Right cardiac atrium (tissue), 5 donors: ENCODE measurements at places on chromosomes 16 and 17. TPM values are rescaled to one million over a fixed set of nuclear protein-coding genes. Genes with fewer than 3 reads are reported as not detected.
A peak's percentile ranks its signal among the peaks of the same experiment; 100 is the strongest.

Gene LGALS9B
- not detected for polyA plus RNA-seq

Gene KRTAP2-2
- not detected for polyA plus RNA-seq

Gene CLEC10A
- polyA plus RNA-seq, result 1.6 TPM

DNA sequence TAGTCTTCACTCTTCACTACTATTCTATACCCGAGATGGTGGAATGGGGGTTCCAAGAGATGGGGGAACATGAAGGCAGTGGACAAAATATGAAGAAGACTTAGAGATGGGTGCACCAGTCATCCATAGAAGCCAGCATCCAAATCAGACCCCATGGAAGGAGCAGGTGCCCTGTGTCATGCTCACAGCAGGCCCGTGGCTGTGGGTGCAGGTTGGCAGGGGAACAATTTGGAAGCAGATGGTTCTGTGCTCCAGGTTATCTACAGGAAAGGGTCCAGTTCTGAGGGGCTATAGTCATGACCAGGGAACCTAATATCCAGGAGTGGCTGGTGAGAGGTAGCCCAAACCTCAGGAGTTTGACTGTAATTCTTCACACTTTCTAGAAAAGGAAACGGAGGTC lies 9.6 kb upstream of the LPCAT2 start:
- DNase-seq, result no peak

GRCh38 chr17:75428543-75429469 lies 23.3 kb upstream of the GRB2 start:
- no peak for DNase-seq

DNA sequence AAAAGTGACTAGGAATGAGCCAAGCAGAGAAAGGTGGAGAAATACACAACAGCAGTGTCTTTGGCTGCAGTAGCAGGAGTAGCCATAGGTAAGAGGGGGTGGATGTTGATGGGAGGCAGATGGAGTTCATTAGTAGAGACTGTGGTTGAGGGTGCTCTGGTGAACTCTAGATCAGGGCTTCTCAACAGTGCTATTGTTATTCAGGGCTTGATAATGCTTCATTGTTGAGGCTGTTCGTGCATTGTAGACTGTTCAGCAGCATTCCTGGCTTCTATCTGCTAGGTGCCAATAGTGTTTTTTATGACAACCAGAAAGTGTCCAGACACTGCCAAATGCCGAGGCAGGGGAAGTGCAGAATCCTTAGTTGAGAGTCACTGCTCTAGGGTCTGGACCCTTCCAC lies 3.6 kb downstream of the ALKBH5 start:
- DNase-seq, result no peak

DNA sequence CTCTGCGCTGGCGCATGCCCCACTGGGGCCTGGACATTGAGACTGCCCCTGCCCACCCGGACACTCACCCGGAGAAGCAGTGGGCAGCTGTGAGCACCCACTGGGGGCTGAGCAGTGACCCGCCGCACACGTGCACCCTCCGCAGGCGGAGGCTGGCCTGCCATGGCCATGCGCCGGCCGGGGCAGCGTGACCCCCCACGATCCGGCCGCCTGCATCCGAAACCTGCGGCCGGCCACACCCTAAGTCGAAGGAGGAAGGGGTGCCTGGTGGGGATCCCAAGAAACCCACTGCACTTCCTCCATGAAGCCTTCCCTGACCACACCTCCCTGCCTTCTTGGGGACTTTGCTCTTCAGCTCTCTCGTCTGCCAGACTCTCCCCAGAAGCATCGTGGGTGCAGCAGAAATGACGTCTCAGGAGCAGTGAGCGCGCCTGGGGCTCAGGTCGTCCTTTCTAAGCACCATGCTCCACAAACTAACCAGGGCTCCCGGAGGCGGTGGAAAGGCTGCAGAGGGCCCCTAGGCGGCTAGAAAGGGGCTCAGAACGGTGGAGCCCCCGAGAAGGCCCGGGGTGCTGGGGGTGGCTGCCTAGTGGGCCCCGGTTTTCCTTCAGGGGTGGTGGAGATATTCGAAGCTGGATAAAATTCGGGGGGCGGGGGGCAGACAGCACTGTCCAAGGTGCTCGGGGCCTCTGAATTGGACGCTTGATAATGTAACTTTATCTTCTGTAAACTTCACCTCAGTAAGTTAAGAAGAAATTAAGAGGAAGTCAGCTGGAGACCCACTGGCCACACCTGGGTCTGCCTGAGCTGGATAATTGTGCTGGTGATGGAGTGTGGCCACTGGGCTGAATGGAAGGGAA lies 1.5 kb downstream of the TPSG1 start:
- DNase-seq, result peak; percentile 24

DNA sequence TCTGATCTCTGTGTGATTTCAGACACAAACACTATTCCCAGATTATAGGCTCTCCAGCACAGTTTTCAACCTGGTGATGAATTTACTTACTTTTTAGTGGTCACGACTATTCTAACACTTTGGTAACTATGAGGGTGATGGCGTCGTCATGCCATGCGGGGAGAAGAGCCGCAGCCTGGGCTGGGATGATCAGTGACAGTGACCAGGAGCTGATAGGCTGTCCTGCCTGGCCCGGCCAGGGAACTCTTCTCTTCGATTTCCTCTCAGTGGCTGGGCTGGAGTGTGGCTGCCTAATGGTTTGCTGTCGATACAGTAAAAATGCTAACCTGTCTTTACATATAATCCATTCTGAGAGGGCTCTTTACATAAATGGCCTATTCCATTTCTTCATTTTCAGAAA lies 113.1 kb downstream of the IRX3 start:
- DNase-seq, result no peak
